ENCODE measurements at places on chromosomes 4 and X. TPM values are rescaled to one million over a fixed set of nuclear protein-coding genes. Genes with fewer than 3 reads are reported as not detected.

DNA sequence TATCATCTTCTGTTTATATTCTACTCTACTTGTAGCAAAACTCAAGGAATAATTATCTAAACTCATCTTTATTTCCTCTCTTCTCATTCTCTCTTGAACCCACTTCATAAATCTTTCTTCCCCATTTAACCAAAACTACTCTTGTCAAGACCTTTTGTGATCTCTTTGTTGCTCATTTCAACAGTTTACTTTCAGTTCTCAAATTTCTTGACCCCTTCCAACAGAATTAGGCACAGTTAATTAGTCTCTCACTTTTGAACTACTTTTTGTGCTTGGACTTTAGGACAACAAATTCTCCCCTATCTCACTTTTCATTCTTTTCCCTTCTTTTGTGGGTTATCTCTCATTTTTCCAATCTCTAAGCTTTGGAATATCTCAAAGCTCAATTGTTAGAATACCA lies 27.4 kb upstream of the CAMK2D start:
- no peaks in the 10 kb centered on the region for H3K27me3 ChIP-seq
- no peaks in the 10 kb centered on the region for H3K36me3 ChIP-seq
- H3K4me3 ChIP-seq = no peak overlapping the region
- peaks cover 4% of the 10 kb centered on the region for H3K4me1 ChIP-seq
- DNase-seq = no peak

DNA sequence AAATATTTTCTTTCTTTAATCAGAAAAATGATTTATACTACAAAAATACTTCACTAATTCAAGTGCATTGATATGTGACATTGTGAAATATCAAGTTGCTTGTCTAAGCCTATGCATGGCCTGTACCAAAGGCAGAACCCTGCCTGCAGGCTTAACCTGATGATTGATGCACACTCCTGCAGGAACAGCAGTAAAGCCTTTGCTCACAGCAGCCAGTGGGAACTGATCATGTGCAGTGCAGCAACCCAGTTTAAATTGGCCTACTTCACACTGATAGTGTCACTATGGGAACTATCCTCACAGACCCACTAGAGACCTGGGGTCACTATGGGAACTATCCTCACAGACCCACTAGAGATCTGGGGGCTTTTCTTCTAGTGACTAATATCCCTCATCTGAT lies 603.8 kb downstream of the RAPGEF2 start:
- H3K4me3 ChIP-seq = no peak overlapping the region
- H3K36me3 ChIP-seq = no peaks in the 10 kb centered on the region
- H3K4me1 ChIP-seq = no peaks in the 10 kb centered on the region
- H3K27ac ChIP-seq = no peak overlapping the region

The FAAH2 gene
- total RNA-seq = 4.5 TPM

GRCh38 chr4:70564033-70564432 lies 28.0 kb upstream of the AMBN start:
- no peak overlapping the region for H3K27ac ChIP-seq
- no peak overlapping the region for H3K4me3 ChIP-seq
- H3K36me3 ChIP-seq = no peaks in the 10 kb centered on the region
- peak; percentile 20 for DNase-seq
- no peaks in the 10 kb centered on the region for H3K27me3 ChIP-seq

DNA sequence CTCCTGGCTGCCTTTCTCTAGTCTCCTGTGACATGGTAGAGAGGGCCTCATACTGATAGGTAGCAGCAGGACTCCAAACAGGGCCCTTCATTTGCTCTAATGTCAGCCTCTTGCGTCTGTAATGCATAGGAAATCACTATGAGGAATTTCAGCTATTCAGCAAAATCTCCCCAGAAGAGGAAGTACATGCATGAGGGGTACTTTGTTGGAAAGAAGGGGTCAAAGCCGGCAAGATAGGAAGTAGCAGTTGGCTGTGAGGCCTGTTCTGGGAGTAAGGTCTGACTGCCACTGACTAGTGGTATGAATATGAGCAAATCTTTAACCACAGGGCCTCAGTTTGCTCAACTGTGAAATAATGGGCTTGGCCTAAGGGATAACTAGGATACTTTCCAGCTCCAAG lies 283.2 kb downstream of the ARHGAP10 start:
- no peaks in the 10 kb centered on the region for H3K27me3 ChIP-seq
- no peak overlapping the region for H3K27ac ChIP-seq
- DNase-seq = no peak
- H3K4me1 ChIP-seq = peaks cover 18% of the 10 kb centered on the region

The RNF128 gene
- 22.4 TPM for total RNA-seq

DNA sequence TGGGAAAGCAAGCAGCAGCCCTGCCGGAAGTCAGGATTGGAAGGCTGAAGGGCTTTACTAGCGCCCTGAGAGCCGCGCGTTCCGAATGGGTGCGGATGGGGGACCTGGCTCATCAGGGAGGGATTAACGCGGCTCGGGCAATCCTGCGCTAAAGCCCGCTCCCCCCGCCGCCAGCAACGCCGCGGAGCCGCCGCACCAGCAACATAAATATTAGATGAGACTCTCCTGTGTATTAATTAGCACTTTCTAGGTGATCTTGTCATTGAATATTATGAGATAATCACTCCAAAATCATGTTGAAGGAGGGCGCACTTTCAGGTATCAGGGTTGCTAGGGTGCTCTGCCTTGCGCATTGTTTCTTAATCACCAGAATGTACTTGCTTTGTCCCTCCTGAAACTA lies 357.2 kb upstream of the FAM241A start:
- no peaks in the 10 kb centered on the region for H3K4me1 ChIP-seq
- no peak overlapping the region for H3K27ac ChIP-seq
- H3K27me3 ChIP-seq = no peaks in the 10 kb centered on the region
- no peaks in the 10 kb centered on the region for H3K36me3 ChIP-seq
- no peak overlapping the region for H3K4me3 ChIP-seq

DNA sequence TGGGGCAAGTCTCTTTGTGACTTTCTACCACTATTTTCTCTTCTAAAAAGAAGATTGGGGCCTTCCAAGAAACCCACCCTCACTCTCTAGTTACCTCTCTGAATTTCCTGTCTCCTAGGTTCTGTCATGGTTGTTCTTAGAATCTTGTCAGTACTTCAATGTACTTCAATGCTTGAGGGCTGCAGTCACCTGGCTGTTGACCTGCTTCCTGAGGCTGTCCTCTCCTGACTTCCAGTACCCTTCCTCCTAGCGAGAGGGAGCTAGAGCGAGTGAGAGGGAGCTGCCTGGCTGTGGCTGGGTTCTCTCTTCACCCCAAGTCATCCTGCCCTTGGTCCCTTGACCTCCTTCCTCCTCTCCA lies 17.7 kb downstream of the CD99L2 start:
- no peaks in the 10 kb centered on the region for H3K27me3 ChIP-seq
- DNase-seq = peak; percentile 36
- H3K36me3 ChIP-seq = no peaks in the 10 kb centered on the region
- H3K4me3 ChIP-seq = no peak overlapping the region

- H3K4me1 ChIP-seq = peaks cover 19% of the 10 kb centered on the region
- no peak overlapping the region for H3K27ac ChIP-seq
- no peaks in the 10 kb centered on the region for H3K27me3 ChIP-seq
- H3K4me3 ChIP-seq = no peak overlapping the region
- no peak for DNase-seq
- H3K36me3 ChIP-seq = no peaks in the 10 kb centered on the region
Measured at GRCh38 chr4:54001668-54002365, 62.6 kb downstream of the CHIC2 start.

- H3K36me3 ChIP-seq = no peaks in the 10 kb centered on the region
- no peak overlapping the region for H3K4me3 ChIP-seq
- H3K27ac ChIP-seq = no peak overlapping the region
- H3K4me1 ChIP-seq = peaks cover 2% of the 10 kb centered on the region
- DNase-seq = no peak
Measured at GRCh38 chr4:4260185-4260751, 12.2 kb upstream of the TMEM128 start.

DNA sequence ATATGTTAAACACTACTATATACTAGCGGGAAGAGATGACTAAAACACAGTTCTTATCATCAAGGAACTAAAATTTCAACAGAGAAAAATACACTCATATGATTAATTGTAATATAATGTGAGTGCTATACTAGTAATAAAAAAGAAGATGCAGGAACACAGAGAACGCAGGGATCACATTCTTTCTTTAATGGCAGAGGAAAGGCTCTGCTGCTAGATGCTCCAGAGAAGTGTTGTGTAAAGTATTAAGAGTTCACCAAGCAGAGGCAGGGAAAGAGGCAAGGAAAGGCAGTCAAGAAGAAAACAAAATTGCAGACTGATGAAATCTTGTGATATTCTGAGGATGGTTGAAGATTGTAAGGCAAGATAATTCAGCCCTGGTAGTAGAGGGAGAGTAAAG lies 394.7 kb downstream of the PDGFC start:
- no peaks in the 10 kb centered on the region for H3K36me3 ChIP-seq
- DNase-seq = no peak
- no peak overlapping the region for H3K4me3 ChIP-seq

DNA sequence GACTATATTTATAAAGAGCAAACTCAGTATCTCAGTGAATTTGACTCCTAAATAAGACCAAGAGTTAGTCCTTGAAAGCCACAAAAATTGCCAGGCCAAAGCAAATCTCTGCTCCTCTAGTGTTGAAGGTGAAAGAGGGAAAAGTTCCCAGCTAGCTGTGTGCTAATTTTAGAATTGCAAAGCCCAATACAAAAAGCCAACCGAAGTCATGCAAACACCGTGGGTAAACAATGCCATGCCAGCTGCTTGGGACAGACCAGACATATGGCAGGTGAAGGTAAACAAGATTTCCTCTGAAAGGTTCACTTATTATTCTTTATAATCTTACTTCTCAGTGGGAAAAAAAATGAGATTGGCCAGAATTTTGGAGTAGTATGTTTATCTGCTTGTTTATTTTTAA lies 80.5 kb upstream of the LNX1 start:
- no peak overlapping the region for H3K4me3 ChIP-seq
- H3K27me3 ChIP-seq = no peaks in the 10 kb centered on the region
- DNase-seq = no peak
- H3K36me3 ChIP-seq = no peaks in the 10 kb centered on the region
- H3K4me1 ChIP-seq = peaks cover 6% of the 10 kb centered on the region

DNA sequence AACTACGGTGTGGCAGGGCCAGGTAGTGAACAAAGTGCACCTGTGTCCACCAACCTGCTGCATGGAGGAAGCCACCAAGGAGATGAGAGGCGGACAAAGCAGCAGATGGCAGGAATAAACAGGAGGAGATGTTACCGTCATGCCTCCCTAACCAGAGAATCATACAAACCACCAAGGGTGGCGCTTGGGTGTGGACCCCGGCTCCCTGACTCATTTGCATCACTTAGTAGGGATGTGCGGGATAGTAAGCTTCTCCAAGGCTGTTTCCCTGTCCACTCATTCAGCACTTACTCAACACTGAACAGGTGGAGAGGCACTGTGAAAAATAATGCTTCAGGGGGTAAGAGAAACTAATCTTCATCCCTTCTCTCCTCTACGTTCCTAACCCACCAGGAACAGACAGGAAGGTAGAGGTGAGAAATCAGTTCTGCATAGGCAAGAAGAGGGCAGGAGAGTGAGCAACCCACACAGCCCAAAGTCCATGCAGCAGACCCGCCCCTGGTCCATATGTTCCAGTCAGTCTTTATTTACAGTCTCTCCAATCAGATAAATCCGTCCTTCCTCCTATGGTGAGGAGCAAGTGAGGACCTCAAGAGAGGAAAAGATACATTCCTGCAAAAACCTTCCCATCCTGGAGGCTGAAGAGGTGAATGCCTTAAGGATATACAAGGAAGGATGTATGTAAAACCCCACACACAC lies 34.0 kb downstream of the QDPR start:
- no peak overlapping the region for H3K27ac ChIP-seq
- H3K36me3 ChIP-seq = no peaks in the 10 kb centered on the region
- no peaks in the 10 kb centered on the region for H3K4me1 ChIP-seq
- no peak for DNase-seq

- no peak for DNase-seq
- no peak overlapping the region for H3K27ac ChIP-seq
- H3K27me3 ChIP-seq = no peaks in the 10 kb centered on the region
Measured at GRCh38 chr4:153649572-153649991, 34.5 kb upstream of the TLR2 start.

GRCh38 chr4:76980261-76980660 lies 30.7 kb downstream of the SEPTIN11 start:
- H3K4me1 ChIP-seq = peaks cover 36% of the 10 kb centered on the region
- no peak overlapping the region for H3K4me3 ChIP-seq
- no peak for DNase-seq

DNA sequence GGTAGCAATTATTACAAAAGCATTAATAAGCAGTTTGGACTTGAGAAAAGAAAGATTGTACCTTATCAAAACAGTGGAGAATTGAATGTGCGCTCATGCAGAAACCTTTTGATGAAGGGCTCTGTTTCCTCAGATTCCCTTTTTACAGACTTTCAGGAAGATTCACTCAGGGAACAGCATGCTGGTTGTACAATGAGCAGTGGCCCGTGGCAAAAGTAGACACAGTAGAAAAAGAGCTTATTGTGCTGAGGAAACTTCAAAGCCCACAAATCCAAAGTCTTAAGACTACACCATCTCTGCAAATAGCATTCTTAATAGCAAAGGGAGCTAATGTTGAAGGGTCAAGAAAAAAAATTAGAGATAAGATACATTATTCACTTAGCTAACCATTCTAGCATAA lies 858.9 kb downstream of the PDHA2 start:
- H3K4me1 ChIP-seq = no peaks in the 10 kb centered on the region
- H3K36me3 ChIP-seq = no peaks in the 10 kb centered on the region
- H3K27me3 ChIP-seq = no peaks in the 10 kb centered on the region
- no peak for DNase-seq

GRCh38 chr4:183130328-183131155 lies 31.5 kb downstream of the WWC2 start:
- H3K4me3 ChIP-seq = no peak overlapping the region
- H3K27me3 ChIP-seq = no peaks in the 10 kb centered on the region
- no peak overlapping the region for H3K27ac ChIP-seq

GRCh38 chr4:181962321-181962720 lies 280.9 kb upstream of the TENM3 start:
- H3K4me3 ChIP-seq = no peak overlapping the region
- no peaks in the 10 kb centered on the region for H3K27me3 ChIP-seq
- H3K4me1 ChIP-seq = no peaks in the 10 kb centered on the region
- no peak overlapping the region for H3K27ac ChIP-seq

The MUC7 gene
- not detected for total RNA-seq

- no peaks in the 10 kb centered on the region for H3K36me3 ChIP-seq
- H3K4me3 ChIP-seq = no peak overlapping the region
- DNase-seq = peak; percentile 52
- H3K27me3 ChIP-seq = no peaks in the 10 kb centered on the region
Measured at GRCh38 chr4:7694324-7694723, 245.3 kb downstream of the AFAP1 start.

- H3K27ac ChIP-seq = peak overlapping the region; percentile 95
- no peak for DNase-seq
- no peaks in the 10 kb centered on the region for H3K27me3 ChIP-seq
- H3K4me1 ChIP-seq = peaks cover 38% of the 10 kb centered on the region
Measured at GRCh38 chr4:13626492-13627177, 890 bp downstream of the BOD1L1 start.

The CT45A1 gene
- not detected for total RNA-seq

DNA sequence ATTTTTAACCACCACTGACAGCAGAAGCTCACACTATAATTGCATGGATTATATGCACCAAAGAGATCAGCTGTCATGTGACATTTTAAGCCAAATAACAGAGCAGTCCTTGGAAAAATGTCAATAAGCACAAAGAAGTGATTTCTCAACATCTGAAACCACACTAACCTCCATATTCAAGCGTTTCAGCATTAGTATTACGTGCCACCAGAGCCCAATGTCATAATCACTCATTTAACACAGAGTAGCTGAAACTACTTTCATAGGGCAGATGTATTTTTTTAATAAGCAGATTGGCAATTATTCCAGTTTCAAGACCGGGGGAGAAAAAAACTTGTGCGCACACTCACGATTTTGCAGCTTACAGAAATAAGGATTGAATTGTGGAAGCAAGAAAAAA lies 76.6 kb downstream of the SH3KBP1 start:
- H3K27ac ChIP-seq = no peak overlapping the region
- H3K4me3 ChIP-seq = no peak overlapping the region
- DNase-seq = no peak
- no peaks in the 10 kb centered on the region for H3K27me3 ChIP-seq
- no peaks in the 10 kb centered on the region for H3K4me1 ChIP-seq
- H3K36me3 ChIP-seq = no peaks in the 10 kb centered on the region

The ETNPPL gene
- not detected for total RNA-seq

Measured in upper lobe of left lung (tissue), 6 donors.